ENCODE measurements at places on chromosomes 6 and 20. TPM values are rescaled to one million over a fixed set of nuclear protein-coding genes. Genes with fewer than 3 reads are reported as not detected.

BNIP5 gene
- not detected for total RNA-seq

NCOA5 gene
- 24.0 TPM for total RNA-seq

PPIL6 gene
- 0.65 TPM for total RNA-seq

SLC26A8 gene
- not detected for total RNA-seq

CAP2 gene
- total RNA-seq, result 6.5 TPM

HAO1 gene
- total RNA-seq, result not detected

CGA gene
- not detected for total RNA-seq

EDN3 gene
- total RNA-seq, result not detected

FAM217A gene
- not detected for total RNA-seq

ZKSCAN8 gene
- total RNA-seq, result 16.4 TPM

BTBD3 gene
- 23.6 TPM for total RNA-seq

C20orf141 gene
- not detected for total RNA-seq

ENPP1 gene
- 7.4 TPM for total RNA-seq

TBXT gene
- total RNA-seq, result not detected

TINAG gene
- not detected for total RNA-seq
